Thymus (tissue), 14 donors: ENCODE measurements at places on chromosomes 5 and 9.

DNA sequence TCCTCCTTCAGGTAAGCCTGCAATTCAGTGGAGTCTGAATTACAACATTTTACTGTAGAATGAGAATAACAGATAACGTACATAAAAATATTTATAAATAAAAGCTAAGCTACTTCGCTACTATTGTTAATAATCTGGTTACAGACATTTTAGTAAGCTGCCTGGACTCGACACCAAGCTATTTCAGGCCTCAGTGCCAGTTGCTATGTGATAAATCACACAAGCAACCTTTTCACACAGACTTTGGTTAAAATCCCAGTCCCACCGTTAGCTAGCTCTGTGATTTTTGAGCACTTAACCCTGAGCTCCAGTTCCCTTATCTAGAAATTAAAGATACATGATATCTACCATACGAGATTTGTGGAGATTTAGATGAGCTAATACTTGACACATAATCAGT is 99.9 kb downstream of the RFK start:
- no peaks in the 10 kb centered on the region for H3K27me3 ChIP-seq
- DNase-seq, result no peak
- H3K4me1 ChIP-seq, result peaks cover 3% of the 10 kb centered on the region
- H3K4me3 ChIP-seq, result no peak overlapping the region
- no peaks in the 10 kb centered on the region for H3K36me3 ChIP-seq

DNA sequence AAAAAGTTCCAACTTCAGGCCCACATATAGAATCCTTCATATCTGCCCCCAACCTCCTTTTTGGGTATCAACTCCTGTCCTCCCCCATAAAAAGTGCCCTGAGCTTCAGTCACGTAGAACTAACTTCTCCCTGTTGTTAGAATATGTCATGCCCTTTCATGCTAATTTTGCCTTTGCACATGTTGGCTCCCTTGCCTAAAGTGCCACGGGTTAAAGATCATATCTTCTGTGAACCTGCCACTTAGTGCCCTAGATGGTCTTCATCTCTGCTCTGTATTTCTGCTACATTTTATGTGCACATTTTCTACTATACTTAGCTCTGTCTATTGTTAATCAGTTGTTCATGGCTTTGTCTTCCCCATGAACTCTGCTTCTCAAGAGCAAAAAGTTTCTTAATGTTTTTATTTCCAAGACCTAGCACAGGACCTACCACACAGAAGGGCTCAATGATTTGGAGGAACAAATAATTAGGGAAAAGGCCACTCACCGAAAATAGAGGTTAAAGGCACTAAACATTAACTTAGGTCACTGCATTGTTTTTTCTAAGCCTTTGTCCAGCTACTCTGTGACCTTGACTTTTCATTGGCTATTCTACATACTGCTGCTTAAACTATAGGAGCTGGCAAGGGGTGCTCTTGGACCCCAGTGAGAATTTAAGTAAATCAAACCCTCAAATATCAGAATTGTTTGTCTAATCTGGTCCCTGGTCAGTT is 94.3 kb downstream of the ARSB start:
- no peak for DNase-seq
- H3K36me3 ChIP-seq, result no peaks in the 10 kb centered on the region
- no peak overlapping the region for H3K27ac ChIP-seq
- H3K27me3 ChIP-seq, result no peaks in the 10 kb centered on the region
- peaks cover 18% of the 10 kb centered on the region for H3K4me1 ChIP-seq

GRCh38 chr9:136939996-136940525 is 4.5 kb downstream of the FBXW5 start:
- peaks cover 14% of the 10 kb centered on the region for H3K4me1 ChIP-seq
- no peak for DNase-seq
- no peak overlapping the region for H3K4me3 ChIP-seq
- no peak overlapping the region for H3K27ac ChIP-seq
- H3K27me3 ChIP-seq, result no peaks in the 10 kb centered on the region

- H3K27me3 ChIP-seq, result no peaks in the 10 kb centered on the region
- no peak overlapping the region for H3K27ac ChIP-seq
- peaks cover 17% of the 10 kb centered on the region for H3K4me1 ChIP-seq
- no peak for DNase-seq
- H3K4me3 ChIP-seq, result no peak overlapping the region
Observed at GRCh38 chr5:132114150-132115121, 40.8 kb downstream of the CSF2 start.

GRCh38 chr5:52728224-52728623 is 59.5 kb upstream of the ITGA1 start:
- peak overlapping the region; percentile 2 for H3K27ac ChIP-seq
- H3K36me3 ChIP-seq, result no peaks in the 10 kb centered on the region
- no peak for DNase-seq
- peaks cover 5% of the 10 kb centered on the region for H3K4me1 ChIP-seq

GRCh38 chr5:140135127-140135526 is 9.4 kb downstream of the IGIP start:
- no peak for DNase-seq
- H3K27me3 ChIP-seq, result no peaks in the 10 kb centered on the region
- H3K4me3 ChIP-seq, result no peak overlapping the region
- H3K36me3 ChIP-seq, result no peaks in the 10 kb centered on the region
- peaks cover 11% of the 10 kb centered on the region for H3K4me1 ChIP-seq
- H3K27ac ChIP-seq, result no peak overlapping the region

DNA sequence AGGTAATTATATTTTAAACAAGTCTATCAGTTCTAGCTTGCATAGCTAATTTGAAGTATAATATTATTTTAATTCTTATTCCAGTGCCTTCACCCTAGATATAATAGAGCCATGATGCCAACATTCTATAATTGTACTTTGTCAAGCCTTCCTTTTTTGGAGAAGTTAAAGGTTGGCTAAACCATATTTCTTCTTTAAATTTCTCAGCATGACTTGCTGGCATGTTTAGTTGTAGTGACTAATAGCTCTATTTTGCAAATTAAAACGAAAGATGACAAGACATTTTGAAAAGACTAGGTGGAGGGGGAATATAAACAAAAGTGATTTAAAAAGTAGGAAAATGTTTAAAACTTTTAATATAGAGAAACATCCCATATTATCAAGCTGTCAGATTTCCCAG is 400.7 kb downstream of the PSAT1 start:
- no peak overlapping the region for H3K27ac ChIP-seq
- no peaks in the 10 kb centered on the region for H3K4me1 ChIP-seq
- no peak for DNase-seq
- no peak overlapping the region for H3K4me3 ChIP-seq
- no peaks in the 10 kb centered on the region for H3K36me3 ChIP-seq
- no peaks in the 10 kb centered on the region for H3K27me3 ChIP-seq

GRCh38 chr5:54994628-54995027 is 9.2 kb upstream of the ESM1 start:
- no peaks in the 10 kb centered on the region for H3K4me1 ChIP-seq
- H3K27me3 ChIP-seq, result no peaks in the 10 kb centered on the region
- no peaks in the 10 kb centered on the region for H3K36me3 ChIP-seq
- DNase-seq, result no peak

GRCh38 chr9:77981907-77982306 is 49.7 kb downstream of the GNAQ start:
- no peak overlapping the region for H3K4me3 ChIP-seq
- H3K27ac ChIP-seq, result no peak overlapping the region

GRCh38 chr9:121694600-121694999 is 43.2 kb downstream of the DAB2IP start:
- H3K27ac ChIP-seq, result no peak overlapping the region
- peaks cover 9% of the 10 kb centered on the region for H3K27me3 ChIP-seq
- no peak for DNase-seq
- H3K36me3 ChIP-seq, result no peaks in the 10 kb centered on the region
- H3K4me1 ChIP-seq, result peaks cover 10% of the 10 kb centered on the region
- no peak overlapping the region for H3K4me3 ChIP-seq

DNA sequence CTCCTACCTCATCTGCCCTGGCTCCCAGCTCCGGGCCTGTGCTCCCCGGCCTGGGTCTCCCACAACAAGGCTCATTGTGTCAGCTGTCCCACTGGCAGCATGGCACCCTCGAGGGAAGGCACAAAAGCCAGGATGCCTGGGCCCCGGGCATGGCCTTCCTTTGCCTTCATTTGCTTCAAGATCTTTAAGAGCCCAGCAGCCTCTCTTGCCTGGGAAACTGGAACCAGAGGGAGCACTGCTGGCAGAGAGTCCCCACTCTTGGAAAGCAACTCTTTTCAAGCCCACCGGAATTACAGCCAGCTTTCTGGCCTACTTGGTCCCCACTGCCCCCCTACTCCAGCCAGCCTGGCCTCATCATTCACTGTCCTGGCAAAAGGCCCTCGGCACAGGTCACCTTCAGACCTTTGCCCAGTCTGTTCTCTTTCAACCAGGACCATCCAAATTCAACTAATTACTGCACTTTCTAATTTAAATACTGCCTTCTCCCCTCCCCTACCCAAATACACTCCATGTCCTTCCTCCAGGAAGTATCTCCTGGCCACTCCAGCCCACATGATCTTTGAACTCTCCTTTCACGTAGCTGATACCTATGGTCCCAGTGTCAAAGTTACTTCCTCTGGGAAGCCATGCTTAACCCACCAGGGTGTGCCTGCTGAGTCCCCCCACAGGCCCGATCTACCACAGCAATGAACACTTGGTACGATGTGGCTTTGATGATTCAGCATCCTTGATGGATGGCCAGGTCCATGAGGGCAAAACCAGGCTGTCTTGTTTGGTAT is 8.9 kb downstream of the ZER1 start:
- DNase-seq, result no peak
- H3K4me1 ChIP-seq, result no peaks in the 10 kb centered on the region
- H3K27me3 ChIP-seq, result no peaks in the 10 kb centered on the region

GRCh38 chr9:4228606-4229005 is 71.3 kb downstream of the GLIS3 start:
- H3K4me1 ChIP-seq, result no peaks in the 10 kb centered on the region
- no peak for DNase-seq
- H3K27ac ChIP-seq, result no peak overlapping the region

DNA sequence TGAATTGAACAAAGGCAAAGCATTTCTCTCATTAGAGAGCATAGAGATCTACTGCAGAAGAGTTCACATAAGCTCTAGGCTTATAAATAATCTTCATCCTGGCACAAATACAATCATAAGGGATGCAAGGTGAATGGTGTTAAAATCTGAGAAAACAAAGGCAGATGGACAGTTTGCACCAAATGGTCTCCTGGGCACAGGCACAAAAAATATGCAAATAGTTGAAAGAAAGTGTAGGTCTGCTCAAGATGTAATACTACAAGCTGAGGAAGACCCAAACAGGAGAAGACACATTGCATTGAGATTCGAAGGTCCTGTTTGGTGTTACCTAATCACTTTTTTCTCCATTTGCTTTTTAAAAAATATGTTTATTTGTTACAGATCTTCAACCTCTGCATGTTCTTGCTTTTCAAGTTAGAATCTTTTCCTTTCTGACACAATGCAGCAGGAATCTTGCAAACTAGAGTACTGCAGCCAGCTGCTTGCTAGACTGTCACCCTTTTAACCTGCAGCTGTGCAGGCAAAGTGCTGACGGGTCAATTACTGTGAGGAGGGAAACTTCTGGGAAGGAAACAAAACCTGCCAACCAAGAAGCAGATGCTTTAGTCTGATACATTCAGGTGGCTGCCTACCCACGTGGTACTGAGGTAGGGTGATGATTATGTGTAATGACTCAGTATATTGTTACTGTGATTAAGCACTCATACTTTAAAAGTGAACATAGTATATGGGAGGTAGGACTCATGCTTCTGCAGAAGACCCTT is 1048.6 kb upstream of the SEMA6A start:
- H3K4me3 ChIP-seq, result no peak overlapping the region
- H3K36me3 ChIP-seq, result no peaks in the 10 kb centered on the region
- no peak overlapping the region for H3K27ac ChIP-seq
- H3K4me1 ChIP-seq, result no peaks in the 10 kb centered on the region
- H3K27me3 ChIP-seq, result no peaks in the 10 kb centered on the region

- no peaks in the 10 kb centered on the region for H3K36me3 ChIP-seq
- peaks cover 8% of the 10 kb centered on the region for H3K4me1 ChIP-seq
- no peak overlapping the region for H3K27ac ChIP-seq
- H3K4me3 ChIP-seq, result no peak overlapping the region
- no peaks in the 10 kb centered on the region for H3K27me3 ChIP-seq
Observed at GRCh38 chr5:74188351-74189105, 452.0 kb downstream of the ENC1 start.

DNA sequence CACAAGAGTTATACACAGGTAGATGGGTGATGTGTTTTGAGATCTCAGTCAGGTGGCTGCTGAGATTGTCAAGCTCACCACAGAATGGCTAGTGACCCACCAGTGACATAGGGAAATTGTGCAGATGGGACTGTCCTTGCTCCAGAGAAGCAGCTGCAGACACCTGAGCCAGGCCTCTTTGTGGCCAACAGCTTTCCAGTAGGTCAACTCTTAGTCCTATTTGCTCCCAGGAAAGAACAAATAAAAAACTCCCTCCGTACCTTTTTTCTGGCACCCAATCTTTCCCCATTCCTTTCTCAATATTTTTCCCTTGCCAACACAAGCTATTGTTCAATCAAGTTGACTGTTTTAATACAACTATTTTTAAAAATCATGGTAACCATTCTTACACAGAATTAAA is 14.2 kb downstream of the IARS1 start:
- DNase-seq, result no peak
- no peak overlapping the region for H3K4me3 ChIP-seq
- H3K36me3 ChIP-seq, result peaks cover 33% of the 10 kb centered on the region
- no peaks in the 10 kb centered on the region for H3K27me3 ChIP-seq
- H3K27ac ChIP-seq, result no peak overlapping the region
- H3K4me1 ChIP-seq, result no peaks in the 10 kb centered on the region

GRCh38 chr5:157294407-157295091 is 28.6 kb downstream of the CYFIP2 start:
- no peak overlapping the region for H3K4me3 ChIP-seq
- no peak overlapping the region for H3K27ac ChIP-seq
- DNase-seq, result no peak
- no peaks in the 10 kb centered on the region for H3K27me3 ChIP-seq

- peaks cover 4% of the 10 kb centered on the region for H3K4me1 ChIP-seq
- no peaks in the 10 kb centered on the region for H3K27me3 ChIP-seq
- no peaks in the 10 kb centered on the region for H3K36me3 ChIP-seq
- H3K27ac ChIP-seq, result no peak overlapping the region
- no peak for DNase-seq
- no peak overlapping the region for H3K4me3 ChIP-seq
Observed at GRCh38 chr5:66138637-66139317, 5.3 kb upstream of the SREK1 start.

- peaks cover 3% of the 10 kb centered on the region for H3K4me1 ChIP-seq
- no peak overlapping the region for H3K4me3 ChIP-seq
- no peak for DNase-seq
Observed at GRCh38 chr5:127515693-127516440, 1.6 kb upstream of the PRRC1 start.

GRCh38 chr9:36485647-36486328 is 85.7 kb upstream of the RNF38 start:
- H3K4me3 ChIP-seq, result peak overlapping the region; percentile 98
- no peak for DNase-seq
- H3K36me3 ChIP-seq, result no peaks in the 10 kb centered on the region
- no peaks in the 10 kb centered on the region for H3K27me3 ChIP-seq

DNA sequence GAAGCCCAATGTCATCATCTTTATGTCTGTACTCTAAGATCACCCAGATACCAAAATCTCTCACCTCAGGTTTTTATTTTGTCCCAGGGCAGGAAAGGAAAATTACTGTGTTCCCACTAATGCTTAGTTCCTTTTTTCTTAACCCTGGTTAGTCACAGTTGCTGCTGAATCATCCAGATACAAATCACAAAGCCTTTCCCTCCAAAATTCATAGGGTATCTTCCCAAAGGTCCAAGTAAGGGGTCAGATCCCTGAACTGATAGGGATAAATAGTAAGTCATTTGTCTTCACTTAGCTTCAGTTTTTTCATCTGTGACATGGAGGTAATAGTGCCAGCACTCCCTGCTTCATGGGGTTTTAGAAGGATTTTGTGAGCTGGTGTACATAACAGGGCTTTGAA is 2.2 kb downstream of the PLCXD3 start:
- no peak overlapping the region for H3K27ac ChIP-seq
- H3K36me3 ChIP-seq, result no peaks in the 10 kb centered on the region
- DNase-seq, result no peak
- H3K27me3 ChIP-seq, result peaks cover 22% of the 10 kb centered on the region
- no peak overlapping the region for H3K4me3 ChIP-seq
